ENCODE measurements at places on chromosomes 11 and 22.

- no peaks in the 10 kb centered on the region for H3K36me3 ChIP-seq
- H3K27ac ChIP-seq: no peak overlapping the region
- no peaks in the 10 kb centered on the region for H3K27me3 ChIP-seq
- H3K4me3 ChIP-seq: no peak overlapping the region
Measured at GRCh38 chr22:26887916-26888315, 230.5 kb downstream of the MIAT start.

DNA sequence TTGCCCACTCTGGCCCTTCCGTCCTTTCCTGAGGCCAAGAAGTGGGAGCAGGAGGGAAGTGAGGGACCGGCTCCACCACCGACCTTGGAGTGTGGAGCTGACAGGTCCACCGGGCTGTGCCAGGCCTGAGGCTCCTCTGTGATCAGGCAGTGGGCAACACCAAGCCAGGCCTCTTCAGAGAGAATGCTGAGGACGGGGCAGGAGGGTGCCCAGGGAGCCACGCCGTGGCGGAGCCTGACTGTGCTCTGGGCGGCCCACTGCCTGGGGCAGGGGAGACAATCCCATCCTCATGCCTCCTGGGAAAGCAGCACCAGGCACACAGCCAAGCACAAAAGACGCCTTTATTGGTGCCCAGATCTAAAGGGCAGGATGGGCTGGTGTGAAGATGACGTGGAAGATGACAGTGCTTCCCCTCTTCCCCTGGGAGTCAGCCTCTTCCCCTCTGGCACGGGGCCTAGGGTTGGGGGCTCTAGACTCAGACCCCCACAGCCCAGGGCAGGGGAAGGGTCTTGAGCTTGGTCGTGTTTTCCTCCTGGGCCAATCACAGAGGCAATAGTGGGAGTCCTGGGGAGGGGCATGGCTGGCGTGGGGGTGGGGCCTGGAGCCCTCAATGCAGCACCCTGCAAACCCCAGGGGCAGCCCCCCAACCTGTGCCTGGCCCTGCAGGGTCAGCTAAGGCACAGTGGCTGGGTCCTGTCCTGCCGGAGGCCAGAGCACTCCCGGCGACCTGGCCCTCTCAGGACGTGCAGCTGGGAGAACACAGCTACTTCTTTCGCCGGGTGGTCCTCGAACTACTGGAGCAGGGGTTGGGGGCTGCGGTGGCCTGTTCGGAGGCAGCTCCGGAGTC, 4.7 kb downstream of the LMF2 start:
- no peak for DNase-seq
- H3K27ac ChIP-seq: no peak overlapping the region
- H3K36me3 ChIP-seq: peaks cover 7% of the 10 kb centered on the region

DNA sequence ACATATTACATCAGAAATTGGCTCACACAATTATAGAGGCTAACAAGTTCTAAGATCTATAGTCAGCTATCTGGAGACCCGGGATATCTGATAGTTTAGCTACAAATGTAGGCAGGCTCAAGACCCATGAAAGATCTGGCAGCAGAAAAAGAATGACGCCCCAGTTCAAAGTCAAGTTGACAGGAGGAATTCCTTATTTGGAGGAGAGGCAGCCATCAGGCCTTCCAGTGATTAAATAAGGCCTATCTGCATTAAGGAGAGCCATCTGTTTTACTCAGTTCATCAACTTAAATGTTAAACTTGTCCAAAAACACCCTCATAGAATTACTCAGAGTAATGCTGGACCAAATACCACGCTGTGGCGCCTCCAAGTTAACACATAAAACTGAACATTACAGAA, 1402.6 kb downstream of the FAM181B start:
- no peak overlapping the region for H3K27ac ChIP-seq
- H3K36me3 ChIP-seq: no peaks in the 10 kb centered on the region
- no peaks in the 10 kb centered on the region for H3K27me3 ChIP-seq
- no peak overlapping the region for H3K4me3 ChIP-seq
- H3K4me1 ChIP-seq: no peaks in the 10 kb centered on the region

GRCh38 chr11:120172054-120172911, 34.4 kb upstream of the TRIM29 start:
- H3K4me3 ChIP-seq: no peak overlapping the region
- DNase-seq: no peak
- H3K36me3 ChIP-seq: no peaks in the 10 kb centered on the region
- peaks cover 15% of the 10 kb centered on the region for H3K4me1 ChIP-seq

DNA sequence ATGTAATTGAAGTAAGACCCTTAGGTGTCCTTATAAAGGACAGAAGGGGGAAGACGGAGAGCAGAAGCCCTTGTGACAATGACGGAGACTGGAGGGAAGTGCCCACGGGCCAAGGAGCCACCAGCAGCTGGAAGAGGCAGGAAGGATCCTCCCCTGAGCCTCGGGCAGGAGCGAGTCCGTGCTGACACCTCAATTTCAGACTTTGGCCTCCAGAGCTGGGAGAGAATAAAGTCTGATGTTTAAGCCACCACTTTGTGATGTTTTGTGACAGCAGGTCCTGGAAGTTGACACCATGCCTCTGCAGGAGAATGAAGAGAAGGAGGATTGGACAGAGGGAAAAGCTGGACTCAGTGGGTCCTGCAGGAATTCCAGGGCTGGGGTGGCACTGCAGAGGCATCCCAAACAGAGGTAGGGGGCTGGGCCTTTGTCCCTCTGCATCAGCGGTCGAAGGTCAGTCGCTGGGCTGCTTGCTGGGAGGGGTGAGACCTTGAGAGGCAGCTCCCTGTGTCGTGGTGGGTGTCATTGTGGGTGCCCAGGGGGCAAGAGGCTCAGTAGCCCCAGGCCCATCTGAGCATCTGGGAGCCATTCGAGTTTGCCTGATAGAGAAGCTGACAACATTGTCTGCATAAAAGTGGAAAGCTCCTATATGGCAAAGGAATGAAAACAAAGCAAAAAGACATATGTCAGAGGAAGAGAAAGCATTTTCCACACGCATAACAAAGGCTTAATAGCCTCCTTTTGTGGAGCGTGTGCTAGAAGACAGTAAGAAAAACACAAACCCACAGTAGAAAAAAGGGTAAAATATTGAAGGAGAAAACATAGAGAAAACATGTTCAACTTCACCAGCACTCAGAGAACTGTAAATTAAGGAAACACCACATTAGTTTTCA, 68.8 kb downstream of the RTL6 start:
- H3K36me3 ChIP-seq: no peaks in the 10 kb centered on the region
- no peaks in the 10 kb centered on the region for H3K27me3 ChIP-seq
- H3K4me3 ChIP-seq: no peak overlapping the region
- H3K27ac ChIP-seq: no peak overlapping the region

- DNase-seq: no peak
- no peak overlapping the region for H3K4me3 ChIP-seq
- no peaks in the 10 kb centered on the region for H3K27me3 ChIP-seq
- H3K36me3 ChIP-seq: no peaks in the 10 kb centered on the region
- peaks cover 10% of the 10 kb centered on the region for H3K4me1 ChIP-seq
- peak overlapping the region; percentile 76 for H3K27ac ChIP-seq
Measured at GRCh38 chr11:120055646-120056045, 82.3 kb downstream of the TRIM29 start.

DNA sequence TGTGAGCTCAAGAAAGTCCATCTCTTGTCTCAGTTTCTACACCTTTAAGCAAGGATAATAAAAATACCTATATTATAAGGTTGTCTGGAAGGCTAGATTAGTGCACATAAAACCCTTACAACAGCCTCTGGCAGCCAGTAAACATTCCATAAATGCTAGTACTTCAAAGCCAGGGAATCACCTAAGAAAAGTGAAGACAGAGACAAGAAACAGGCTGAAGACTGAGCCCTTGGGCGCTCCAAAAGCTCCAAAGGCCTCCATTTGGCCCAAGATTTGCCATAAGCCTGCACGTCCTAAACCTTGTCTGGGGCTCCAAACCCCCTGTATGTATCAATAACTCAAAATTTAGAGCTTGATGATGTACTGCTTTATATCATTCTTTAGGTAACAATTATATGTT, 52.2 kb upstream of the AKIP1 start:
- peaks cover 5% of the 10 kb centered on the region for H3K4me1 ChIP-seq
- no peaks in the 10 kb centered on the region for H3K27me3 ChIP-seq
- DNase-seq: no peak
- no peak overlapping the region for H3K27ac ChIP-seq
- no peak overlapping the region for H3K4me3 ChIP-seq

- no peaks in the 10 kb centered on the region for H3K36me3 ChIP-seq
- H3K4me3 ChIP-seq: no peak overlapping the region
- peaks cover 26% of the 10 kb centered on the region for H3K4me1 ChIP-seq
- no peak overlapping the region for H3K27ac ChIP-seq
Measured at GRCh38 chr22:50584106-50585096, 1.8 kb upstream of the CHKB start.

GRCh38 chr22:37314315-37315074, 32.2 kb downstream of the CYTH4 start:
- no peak overlapping the region for H3K27ac ChIP-seq
- no peak for DNase-seq
- H3K36me3 ChIP-seq: no peaks in the 10 kb centered on the region
- H3K27me3 ChIP-seq: no peaks in the 10 kb centered on the region

DNA sequence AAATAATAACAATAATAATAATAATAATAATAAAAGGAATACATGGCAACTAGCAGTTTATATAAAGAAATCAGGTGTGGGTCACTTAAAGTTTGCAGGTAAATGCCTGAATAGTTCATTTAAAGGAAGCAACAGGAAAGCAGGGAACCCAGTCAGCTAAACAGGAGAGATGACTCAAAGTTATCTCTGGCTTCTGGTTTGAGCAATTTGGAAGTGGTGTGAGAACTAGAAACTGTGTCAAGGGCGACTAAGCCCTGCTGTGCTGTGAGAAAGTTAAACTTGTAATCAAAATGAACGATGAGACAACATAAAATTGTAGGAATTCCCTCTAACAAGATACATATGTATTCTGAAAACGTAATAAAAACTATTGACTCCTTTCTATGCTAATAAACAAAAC, 35.5 kb downstream of the SLC22A9 start:
- no peaks in the 10 kb centered on the region for H3K27me3 ChIP-seq
- H3K27ac ChIP-seq: no peak overlapping the region
- no peaks in the 10 kb centered on the region for H3K36me3 ChIP-seq
- no peak overlapping the region for H3K4me3 ChIP-seq
- DNase-seq: no peak

DNA sequence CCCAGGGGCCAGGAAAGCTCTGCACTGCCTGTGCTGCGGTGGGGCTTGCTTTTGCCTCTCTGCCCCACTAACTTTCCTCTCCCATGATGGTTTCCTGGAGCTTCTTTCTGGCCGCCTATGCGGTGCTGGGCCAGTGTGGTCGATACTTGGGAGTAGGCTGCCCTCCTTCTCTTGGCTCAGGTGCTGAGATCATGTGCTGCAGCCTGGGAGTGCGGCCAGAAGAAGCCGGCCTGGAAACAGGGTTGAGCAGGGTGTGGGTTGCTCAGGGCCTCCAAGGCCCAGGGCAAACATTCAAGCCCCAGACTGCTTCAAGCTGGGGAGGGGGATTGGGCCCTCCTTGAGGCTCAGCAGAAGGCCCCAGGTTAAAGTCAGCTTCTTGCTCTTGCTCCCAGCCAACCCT, 125.0 kb downstream of the NTM start:
- DNase-seq: no peak
- H3K4me3 ChIP-seq: no peak overlapping the region

DNA sequence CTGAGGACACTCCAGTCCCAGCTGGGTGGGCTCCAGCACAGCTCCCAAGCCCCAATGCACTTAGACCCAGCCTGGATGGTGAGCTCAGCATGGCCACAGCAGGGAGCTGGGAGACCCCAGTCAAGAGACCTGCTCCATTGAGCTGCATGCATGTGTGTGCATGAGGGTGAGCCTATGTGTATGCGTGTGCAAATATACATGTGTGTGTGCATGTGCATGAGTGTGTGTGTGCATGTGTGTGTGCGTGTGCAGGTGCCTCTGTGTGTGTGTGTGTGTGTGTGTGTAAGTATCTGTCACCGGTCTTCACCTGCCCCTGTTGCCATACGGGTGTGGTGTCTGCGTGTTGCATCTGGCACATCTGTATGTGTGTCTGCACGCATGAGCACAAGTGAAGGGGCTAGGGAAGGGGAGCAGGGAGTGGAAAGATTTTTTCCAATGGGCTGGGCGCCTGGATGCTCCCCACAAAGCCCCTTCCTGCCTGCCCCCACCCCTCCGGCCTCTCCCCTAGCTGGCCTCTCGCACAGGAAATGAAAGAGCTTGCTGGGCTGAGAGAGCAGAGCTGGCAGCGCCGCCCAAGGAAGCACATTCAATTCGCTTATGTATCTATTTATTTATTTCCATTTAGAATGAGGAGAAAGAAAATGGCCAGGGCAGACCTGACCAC, 4.1 kb downstream of the TSPAN32 start:
- no peaks in the 10 kb centered on the region for H3K36me3 ChIP-seq
- H3K27ac ChIP-seq: peak overlapping the region; percentile 84
- no peak for DNase-seq
- no peaks in the 10 kb centered on the region for H3K27me3 ChIP-seq

DNA sequence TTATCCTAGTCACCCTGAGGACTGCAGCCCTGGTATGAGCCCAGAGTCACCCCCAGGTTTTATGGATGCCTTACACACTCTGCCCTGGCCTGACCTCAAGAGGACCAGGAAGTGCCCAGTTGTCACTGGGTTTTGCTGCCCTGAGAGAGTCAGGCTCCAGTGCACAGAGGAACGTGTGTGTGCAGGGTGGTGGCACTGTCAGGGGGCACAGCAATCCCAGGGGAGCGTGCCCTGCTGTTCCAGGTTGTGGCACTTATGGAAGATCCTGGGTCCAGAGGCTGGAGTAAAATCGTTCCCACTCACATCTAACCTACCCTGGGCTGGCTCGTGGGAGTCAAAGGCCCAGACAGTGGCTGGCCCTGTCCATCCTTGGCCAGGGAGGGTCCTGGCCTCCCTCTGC, 7.6 kb downstream of the APOBEC3A start:
- no peak overlapping the region for H3K4me3 ChIP-seq
- no peak for DNase-seq
- H3K4me1 ChIP-seq: no peaks in the 10 kb centered on the region
- no peak overlapping the region for H3K27ac ChIP-seq
- H3K36me3 ChIP-seq: no peaks in the 10 kb centered on the region
- H3K27me3 ChIP-seq: no peaks in the 10 kb centered on the region

- no peak for DNase-seq
- H3K4me1 ChIP-seq: peaks cover 19% of the 10 kb centered on the region
- H3K36me3 ChIP-seq: no peaks in the 10 kb centered on the region
Measured at GRCh38 chr11:112016765-112017376, 8.3 kb upstream of the DLAT start.

- no peak overlapping the region for H3K4me3 ChIP-seq
- no peaks in the 10 kb centered on the region for H3K27me3 ChIP-seq
- H3K36me3 ChIP-seq: peaks cover 100% of the 10 kb centered on the region
- H3K4me1 ChIP-seq: no peaks in the 10 kb centered on the region
- DNase-seq: no peak
- no peak overlapping the region for H3K27ac ChIP-seq
Measured at GRCh38 chr22:25182131-25183110, 17.2 kb upstream of the CRYBB3 start.

- H3K4me3 ChIP-seq: no peak overlapping the region
- no peak for DNase-seq
- no peaks in the 10 kb centered on the region for H3K27me3 ChIP-seq
- H3K27ac ChIP-seq: no peak overlapping the region
- H3K4me1 ChIP-seq: no peaks in the 10 kb centered on the region
- H3K36me3 ChIP-seq: peaks cover 50% of the 10 kb centered on the region
Measured at GRCh38 chr11:117915672-117916235, 13.4 kb downstream of the TMPRSS13 start.

DNA sequence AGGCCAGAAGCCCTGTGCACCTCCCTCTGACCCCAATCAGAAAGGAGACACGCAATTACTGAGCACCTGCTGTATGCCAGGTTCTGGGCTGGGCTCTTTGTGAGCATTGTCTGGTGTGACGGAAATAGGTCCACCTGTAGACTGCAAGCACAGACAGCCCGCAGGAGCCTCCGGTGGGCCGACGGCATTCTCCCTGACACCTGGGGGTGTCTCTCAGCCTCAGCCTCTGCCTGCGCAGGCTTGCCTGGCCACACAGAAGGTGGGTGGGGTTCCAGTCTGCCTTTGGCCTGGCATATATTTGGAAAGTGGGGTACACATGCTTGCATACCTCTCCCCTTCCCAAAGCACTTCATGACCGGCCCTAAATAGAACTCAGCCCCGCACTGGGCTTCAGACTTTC, 129.3 kb downstream of the BUD13 start:
- no peak for DNase-seq
- no peaks in the 10 kb centered on the region for H3K36me3 ChIP-seq
